ENCODE measurements at places on chromosomes 6 and 20.

DNA sequence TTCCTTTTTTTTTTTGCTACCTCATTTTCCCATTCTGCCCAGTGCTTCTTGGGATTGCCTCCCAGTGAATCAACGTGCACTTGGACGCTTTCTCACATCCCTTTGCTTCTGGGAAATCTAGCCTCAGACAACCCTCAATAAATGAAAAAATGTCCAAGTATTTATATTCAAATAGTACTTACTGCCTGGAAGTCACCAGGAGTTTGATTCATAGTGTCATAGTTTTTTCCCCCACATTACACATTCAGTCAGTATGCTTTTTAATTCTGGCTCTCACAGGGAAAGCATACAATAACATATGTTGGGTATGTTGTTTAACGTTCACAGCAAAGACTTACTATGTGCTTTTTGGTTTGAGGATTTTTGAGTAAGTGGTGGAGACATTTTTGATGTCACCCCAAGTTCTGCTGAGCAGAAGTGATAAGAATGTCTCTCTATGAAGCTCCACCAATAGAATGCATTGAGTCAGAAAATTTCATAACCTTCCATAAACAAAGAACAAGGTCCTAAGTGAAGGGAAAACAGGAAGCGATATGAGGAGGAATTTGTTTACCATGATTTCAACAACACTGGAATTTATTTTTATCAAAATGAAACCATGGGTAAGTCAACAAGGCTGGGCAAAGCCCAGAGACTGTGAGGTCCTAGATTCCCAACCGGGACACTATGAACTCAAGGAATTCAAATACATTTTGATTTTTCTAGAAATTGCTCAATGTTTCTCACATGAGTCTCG is 301.2 kb upstream of the BMP2 start:
- no peak for DNase-seq

- no peak for DNase-seq
These were observed 140.0 kb downstream of the KIF16B start for GRCh38 chr20:16433293-16433580.

GRCh38 chr6:79584332-79584731 is 46.8 kb upstream of the SH3BGRL2 start:
- no peak for DNase-seq

DNA sequence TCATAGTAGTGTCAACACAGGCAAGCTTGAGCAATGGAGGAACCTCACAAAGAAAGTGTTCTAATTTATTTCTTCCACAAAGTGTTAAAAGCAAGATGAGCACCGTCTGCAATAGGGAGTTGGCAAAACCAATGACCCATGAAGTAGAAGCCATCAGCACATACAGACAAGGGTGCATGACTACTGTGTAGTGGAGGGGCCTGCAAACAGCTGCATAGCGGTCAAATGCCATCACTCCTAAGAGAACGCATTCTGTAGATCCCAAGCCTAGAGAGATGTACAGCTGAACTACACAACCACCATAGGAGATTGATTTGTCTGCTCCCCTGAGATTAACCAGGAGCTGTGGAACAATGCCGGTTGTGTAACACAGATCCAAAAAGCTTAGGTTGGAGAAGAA is 26.8 kb upstream of the ZNF165 start:
- no peak for DNase-seq

- DNase-seq = no peak
These were observed 9.3 kb downstream of the GFRA4 start for GRCh38 chr20:3653921-3654320.

- no peak for DNase-seq
These were observed 9.4 kb upstream of the AVP start for GRCh38 chr20:3093861-3094361.

GRCh38 chr20:1060985-1061384 is 57.4 kb upstream of the PSMF1 start:
- no peak for DNase-seq

DNA sequence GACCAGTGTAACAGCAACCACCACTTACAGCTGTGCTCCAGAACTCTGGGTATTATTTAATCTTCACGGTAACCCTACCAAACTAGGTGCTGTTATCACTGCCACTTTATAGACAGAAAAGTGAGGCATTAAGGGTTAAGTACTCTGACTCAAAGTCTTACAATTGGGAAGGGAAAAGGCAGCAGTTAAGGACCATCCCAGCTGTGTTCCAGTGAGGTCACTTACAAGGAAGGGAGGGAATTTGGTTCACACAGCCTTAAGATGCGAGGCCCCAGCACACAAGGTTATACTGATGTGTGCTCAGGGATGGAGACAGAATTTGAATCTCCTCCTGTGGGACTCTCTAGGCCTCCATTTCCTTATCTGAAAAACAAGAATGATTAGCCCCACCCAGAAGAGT is 46.7 kb downstream of the TRERF1 start:
- no peak for DNase-seq

DNA sequence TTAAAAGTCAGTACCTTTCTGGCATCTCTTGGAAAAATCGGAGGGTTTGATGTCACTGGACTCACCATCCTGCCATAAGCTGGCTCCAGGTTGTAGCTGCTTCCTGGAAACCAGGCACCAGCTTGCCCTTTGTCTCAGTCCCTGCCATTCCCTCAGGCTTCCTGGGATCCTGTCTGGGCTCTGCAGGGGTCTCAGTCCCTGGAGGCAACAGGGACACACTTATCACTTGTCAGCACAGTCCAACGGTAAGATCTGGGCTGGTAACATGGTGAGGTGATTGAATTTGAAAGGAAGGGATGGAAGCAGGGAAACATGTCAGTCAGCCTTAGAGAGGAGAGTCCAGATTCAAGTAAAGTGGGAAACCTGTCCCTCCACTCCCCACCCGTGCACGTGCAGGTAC is 147.6 kb upstream of the ECI2 start:
- DNase-seq = no peak

DNA sequence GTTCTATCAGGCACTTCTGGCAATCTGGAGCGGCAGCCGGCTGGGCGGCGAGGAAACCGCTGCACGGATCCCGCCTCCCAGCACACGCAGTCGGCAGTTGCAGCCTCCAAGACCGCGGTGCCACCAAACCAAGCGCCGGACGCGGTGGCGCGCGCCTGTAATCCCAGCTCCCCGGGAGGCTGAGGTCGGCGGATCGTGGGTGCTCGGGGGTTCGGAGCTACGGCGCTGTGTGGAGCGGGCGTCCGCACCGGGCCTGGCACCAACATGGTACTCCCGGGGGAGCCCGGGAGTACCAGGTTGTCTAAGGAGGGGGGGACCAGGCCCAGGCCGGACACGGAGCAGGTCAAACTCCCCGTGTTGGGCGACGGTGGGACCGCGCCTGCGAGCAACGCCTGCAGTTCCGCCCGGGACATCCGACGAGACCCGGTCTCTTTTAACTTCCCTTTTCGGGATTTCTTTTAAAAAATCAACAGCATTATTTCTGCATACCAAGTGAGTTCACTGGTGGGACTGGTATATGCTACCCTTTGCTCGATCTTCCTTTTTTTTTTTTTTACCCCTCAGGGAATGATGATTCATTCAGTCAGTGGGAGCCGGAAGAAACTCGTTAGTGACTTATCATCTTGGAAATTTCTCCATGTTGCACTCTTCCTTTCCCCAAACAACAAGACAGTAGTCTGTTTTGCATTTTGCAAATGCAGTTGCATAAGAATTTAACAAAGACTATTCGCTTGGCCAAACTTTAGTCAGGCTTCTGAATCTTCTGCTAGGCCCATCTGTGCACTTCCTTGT is 27.6 kb downstream of the ZNF311 start:
- no peak for DNase-seq

- DNase-seq = no peak
These were observed 23.5 kb upstream of the FOXC1 start for GRCh38 chr6:1586256-1586655.

DNA sequence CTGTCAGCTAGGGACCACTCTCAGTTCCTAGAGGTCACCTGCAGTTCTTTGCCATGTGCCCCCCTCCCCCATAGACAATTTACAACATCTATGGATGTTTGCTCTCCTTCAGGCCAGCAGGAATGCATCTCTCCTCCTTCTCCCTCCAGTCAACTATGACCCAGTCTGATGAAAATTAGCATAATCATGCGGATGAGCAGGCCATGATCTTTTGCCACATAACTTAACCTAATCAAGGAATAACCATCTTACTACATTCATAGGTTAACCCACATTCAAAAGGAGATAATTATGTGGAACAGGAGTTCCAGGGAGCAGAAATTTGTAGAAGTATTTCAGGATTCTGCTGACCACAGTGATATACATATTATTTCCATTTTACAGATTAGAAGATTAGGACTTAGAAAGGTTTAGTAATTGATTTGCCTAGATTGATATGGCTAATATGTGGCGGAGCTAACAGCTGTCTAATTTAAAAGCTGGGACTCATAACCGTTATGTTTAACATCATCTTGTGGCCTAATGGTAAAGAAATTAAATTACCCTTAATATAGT is 485.5 kb downstream of the PHF3 start:
- no peak for DNase-seq

GRCh38 chr20:36093025-36093803 is 61.3 kb upstream of the EPB41L1 start:
- DNase-seq = no peak

DNA sequence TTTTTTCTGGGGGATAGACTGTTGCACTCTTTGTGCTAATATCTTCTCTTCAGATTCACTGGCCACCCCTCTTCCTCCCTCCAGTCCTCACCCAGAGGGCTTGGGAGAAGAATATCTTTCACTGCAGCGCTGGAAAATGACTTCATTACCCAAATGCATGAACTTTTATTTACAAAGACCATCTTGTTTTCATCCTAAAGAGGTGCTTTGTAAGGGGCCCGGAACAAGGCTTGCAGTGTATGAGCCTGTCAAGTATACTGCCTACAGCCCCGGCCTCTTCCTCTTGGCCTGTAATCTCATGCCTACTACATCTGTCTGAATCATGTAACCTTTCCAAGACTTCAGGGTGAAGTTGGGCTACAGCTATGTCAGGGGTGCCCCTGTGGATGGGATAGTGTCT is 554 bp upstream of the LAMA4 start:
- DNase-seq = no peak

DNA sequence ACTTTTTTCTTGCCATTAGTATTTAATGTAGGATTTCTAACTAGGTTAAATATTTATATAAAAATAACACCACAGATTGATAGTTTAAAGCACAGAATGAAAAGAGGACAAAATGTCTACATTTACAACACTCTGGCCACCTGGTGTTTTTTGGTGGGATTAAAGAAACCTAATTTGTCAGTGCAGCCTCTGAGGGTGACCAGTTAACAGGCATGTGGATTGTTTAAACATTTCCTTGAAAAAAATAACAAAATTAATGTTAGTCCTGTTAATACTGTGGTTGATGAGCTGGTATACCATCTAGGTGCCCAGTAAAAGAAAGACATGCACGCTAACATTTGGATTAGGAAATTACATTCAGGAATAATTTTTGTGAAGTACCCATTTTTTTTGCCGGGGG is 8.8 kb downstream of the SLC9A8 start:
- no peak for DNase-seq

- DNase-seq = no peak
These were observed 16.7 kb downstream of the COL11A2 start for GRCh38 chr6:33175436-33176069.

DNA sequence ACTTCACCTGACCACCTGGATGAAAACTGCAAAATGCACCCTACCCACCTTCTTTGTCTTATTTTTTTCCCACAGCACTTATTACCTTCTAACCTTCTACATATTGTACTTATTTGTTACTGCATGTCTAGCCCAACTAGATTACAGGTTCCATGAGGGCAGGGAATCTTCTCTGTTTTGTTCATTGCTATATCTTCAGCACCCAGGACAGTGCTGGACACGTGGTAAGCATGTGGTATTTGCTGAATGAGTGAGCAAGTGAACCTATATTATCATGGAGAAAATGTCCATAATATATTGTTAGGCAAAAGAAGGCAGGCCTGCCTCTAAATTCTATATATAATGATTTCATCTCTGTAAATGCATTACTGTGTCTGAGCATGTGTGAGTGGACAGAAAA is 107.0 kb downstream of the TRERF1 start:
- no peak for DNase-seq

DNA sequence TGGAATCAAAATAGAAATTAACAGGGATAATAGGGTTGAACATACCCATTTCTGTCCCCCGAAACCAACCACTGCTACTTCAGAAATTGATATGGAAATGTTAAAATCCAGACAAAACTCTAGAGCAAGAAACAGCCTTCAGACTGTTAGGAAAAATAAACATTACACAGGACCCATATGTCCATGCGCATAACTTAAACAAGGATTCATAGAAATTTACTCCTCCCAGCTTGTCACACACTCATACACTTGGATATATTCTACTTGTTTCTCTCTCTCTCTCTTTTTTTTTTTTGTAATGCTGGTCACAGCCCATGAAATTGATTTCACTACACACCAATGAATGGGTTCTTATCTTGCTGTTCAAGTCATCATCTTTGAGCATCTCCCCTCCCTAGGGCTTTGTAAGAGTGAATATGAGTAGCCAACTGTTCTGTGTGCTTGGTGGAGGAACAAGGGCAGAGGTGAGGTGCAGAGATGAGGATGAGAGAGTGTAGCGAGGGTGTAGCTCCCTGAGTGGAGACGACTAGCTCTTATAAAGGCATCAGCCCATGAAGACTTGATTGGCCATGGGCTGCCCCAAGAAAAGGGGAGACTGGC is 61.8 kb upstream of the MLN start:
- DNase-seq = no peak

DNA sequence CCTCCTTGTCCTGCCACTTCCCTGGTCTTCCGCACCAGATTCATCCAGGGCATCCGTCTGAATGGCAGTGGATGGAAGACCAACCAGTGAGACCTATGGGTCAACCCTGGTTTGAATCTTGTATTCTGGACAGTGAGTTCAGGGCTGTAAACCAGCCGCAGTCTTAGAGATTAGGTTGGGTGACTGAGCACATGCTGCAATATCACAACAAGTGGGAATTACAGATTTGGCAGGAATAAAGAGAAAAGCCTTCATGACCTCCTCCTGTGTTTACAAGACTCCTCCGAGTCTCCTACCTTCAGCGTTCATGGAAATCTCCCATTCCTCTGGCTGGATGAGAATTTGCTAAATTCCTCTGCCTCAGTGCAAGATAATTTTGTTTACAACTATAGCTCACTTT is 9.9 kb downstream of the ECI2 start:
- no peak for DNase-seq

GRCh38 chr20:42604998-42605956 is 584.4 kb downstream of the PTPRT start:
- no peak for DNase-seq

DNA sequence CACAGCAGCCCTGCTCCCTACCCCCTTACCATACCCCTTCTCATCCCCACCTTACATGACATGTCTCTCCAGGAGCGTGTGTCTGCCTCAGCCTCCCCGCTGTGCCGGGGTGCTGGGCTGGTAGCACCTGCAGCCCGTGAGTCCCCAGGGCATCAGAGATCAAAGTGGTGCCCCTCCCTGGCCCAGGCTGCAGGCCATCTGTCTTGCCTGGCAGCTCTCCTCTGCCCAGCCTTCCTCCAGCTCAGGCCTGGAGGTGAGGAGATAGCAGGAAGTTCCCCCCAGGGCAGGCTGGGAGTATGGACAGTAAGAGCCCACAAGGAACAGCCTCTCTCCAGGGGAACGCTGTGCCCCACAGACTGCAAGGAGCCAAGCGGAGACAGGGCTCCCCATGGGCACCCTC is 35.3 kb downstream of the GRM4 start:
- DNase-seq = no peak
